ENCODE measurements at places on chromosomes 1 and 21.

DNA sequence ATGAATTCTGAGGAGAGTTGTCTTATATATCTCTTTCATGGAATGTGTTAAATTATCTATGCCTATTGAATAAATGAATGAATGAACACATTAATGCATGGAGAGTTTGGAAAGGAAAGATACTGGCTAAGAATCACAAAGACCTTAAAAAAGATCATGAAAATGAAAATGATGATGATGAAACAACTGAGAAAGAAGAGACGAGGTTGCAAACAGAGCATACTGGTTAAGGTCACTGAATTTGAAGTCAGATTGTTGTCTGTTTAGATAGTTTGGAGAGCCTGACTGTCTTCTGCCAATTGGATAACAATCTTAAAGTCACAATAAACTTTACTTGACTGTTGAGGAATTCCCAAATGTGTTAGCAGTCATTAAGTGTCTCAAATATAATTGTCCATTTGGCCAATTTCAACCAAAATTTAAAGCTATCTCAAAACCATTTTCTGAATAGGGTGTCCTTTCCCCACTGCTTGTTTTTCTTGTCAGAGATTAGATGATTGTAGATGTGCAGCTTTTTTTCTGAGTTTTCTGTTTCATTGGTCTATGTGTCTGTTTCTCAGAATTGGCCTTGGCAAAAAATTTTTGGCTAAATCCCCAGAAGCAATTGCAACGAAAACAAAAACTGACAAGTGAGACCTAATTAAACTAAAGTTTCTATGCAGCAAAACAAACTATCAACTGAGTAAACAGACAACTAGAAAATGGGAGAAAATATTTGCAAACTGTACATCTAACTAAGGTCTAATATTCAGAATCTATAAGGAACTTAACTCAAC, 132.2 kb downstream of the PTGER3 start:
- DNase-seq = no peak

DNA sequence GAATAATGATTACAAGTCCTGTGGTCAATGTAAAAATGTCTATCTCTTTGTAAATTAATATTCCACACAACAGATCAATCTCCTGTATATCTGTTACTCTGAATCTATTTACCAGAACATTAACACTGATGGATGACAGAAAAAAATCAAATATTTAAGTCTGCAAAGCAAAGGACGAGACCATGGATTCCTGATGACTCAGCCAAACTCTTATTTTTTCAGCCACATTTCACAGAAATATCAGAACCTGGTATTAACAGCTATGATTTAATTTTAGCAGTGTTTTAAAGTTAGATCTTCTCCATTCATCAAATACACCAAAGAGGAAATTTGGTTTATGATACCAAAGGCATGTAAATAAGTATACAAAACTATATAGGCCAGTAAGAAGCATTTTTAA, 46.1 kb downstream of the FAF1 start:
- no peak for DNase-seq

DNA sequence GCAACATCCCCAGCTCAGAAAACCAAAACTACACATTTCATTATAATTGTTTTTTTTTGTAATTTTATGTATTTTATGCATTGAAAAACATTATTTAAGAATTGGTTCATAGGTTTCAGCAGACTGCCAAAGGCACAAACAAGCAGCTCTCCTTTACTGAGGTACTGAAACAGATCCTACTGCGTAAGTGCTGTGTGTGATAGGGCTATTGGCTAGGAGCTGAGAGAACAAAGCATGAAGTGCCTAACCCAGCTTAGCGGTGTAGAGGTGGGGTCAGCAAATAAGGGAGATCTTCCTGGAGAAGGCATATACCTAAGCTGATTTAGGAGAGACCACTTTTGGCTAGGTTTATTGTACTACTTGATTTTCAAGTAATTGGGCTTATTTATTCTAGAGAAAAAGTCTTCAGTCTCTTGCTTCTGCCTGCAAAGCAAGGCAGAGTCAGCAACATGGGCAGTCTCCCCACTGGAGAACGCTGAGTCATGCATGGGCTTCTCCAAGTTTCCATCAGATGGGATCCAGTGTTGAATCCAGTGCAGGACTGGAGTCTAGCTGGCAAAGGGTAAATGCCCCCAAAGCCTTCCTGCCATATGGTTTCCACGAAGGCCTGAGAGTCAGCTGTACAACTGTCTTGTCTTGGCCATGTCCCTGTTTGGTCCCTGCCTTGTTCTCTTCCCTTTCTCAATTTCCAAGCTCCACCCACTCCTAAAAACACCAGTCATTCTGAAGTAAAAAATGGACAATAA, 18.0 kb upstream of the YTHDF2 start:
- no peak for DNase-seq

DNA sequence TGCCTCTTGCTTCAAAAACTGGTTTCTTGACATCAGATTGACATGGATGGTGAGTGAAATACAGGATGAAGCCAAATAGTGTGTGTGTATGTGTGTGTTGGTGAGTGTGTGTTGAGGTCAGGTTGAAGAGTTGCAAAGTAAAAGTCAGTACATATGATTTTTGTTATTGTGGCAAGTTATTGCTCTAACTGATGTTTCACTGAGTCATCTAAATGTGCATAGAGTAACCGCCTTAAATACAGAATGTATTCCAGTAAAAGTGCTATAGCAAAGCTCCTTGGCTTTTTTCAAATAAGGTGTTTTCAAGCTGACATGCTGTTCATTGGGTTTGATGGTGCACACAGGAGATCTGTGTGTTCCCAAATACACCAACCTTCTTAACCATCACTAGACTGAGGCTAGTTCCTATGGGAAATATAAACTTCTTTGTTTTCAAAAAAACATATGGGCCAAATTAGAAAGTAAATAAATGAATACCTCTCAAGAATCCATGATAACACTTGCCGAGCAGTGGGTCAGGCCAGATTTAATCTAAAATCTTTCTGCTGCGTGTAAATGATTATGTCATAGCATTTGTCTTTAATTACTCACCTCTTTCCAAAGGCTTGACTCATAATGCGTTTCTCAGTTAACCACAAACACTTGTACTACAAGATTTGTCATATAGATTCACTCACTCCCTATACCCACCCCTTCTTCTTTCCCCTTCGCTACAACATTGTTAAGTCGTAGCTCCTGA, 151.1 kb downstream of the LYPLAL1 start:
- no peak for DNase-seq

DNA sequence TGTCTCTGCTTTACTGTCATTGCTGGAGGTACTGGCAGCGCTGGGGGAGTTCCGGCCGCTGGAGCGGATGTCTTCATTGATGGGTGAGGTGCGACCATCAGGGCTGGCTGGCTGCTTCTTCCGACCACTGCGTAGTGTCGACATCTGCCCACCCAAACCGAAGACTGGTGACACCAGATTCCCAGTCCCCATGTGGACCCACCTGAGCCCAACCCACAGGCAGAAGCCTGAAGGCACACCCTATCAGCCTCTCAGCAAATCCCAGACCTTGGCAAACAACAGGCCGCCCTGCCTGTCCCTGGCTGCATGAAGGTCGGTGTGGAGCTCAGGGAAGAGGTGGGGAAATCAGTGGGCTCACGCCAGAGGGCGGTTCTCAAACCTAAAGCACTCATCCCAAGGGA, 44.8 kb downstream of the SLC45A1 start:
- no peak for DNase-seq

GRCh38 chr21:45737485-45738166, 94.1 kb downstream of the PCBP3 start:
- no peak for DNase-seq

All from stimulated activated CD8-positive, alpha-beta memory T cell treated with anti-CD3 and anti-CD28 coated beads, Interleukin-4, amount 100 ng/mL, for 4 hours (primary cell).